ENCODE measurements at places on chromosomes 3 and 15.

GRCh38 chr3:43866529-43867353 is 176.0 kb downstream of the ABHD5 start:
- no peak for DNase-seq

GRCh38 chr3:10315771-10316344 is 5.1 kb downstream of the SEC13 start:
- DNase-seq = peak; percentile 10

GRCh38 chr3:126916546-126916945 is 66.4 kb upstream of the PLXNA1 start:
- DNase-seq = no peak

DNA sequence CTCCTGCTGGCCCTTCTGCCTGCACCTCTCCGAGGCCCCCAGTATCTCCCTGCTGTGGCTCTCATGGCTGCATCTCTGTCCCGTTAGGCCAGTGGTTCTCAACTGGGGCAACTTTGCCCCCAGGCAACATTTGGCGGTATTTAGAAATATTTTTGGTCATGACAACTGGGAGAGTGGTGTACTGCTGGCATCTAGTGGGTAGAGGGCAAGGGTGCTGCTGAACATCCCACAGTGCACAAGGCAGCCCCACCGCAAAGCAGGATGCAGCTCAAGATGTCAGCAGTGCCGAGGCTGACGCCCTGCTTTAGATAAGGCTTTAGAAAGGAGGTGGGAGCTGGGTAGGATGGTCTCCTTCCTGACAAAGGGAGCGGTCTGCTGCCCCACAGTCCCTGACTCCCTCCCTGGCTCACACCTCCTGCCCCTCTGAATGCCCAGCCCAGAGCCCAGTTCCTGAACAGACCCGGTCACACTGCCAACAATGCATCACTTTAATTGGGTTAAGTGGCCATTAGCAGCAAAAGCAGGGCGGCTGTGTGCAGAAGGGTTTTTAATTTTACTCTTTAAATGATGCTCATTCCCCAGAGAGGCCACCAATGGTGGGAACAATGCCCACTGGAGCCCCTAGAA is 68.8 kb upstream of the TMEM115 start:
- DNase-seq = no peak

Data from femur (tissue), 1 donor.